ENCODE measurements at places on chromosomes 1 and 21.

DNA sequence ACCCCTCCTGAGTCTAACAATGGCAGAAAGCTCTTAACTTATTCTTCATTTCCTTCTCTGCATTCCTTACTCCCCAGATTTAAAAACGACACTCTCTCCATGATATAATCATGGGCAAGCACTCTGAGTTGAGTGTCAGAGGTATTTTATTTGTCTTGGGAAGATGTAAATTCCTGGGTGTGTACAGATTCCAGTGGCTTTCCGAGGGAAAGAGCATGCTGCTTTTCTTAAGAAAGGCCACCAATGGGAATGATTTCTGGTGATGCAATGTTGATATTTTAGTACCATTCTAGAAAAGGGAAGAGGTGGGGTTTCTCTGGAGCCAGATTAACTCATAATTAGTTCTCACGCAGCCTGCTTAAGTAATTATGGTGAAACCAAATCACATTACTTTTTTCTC is 47.8 kb upstream of the BTG3 start:
- DNase-seq: peak; percentile 36

DNA sequence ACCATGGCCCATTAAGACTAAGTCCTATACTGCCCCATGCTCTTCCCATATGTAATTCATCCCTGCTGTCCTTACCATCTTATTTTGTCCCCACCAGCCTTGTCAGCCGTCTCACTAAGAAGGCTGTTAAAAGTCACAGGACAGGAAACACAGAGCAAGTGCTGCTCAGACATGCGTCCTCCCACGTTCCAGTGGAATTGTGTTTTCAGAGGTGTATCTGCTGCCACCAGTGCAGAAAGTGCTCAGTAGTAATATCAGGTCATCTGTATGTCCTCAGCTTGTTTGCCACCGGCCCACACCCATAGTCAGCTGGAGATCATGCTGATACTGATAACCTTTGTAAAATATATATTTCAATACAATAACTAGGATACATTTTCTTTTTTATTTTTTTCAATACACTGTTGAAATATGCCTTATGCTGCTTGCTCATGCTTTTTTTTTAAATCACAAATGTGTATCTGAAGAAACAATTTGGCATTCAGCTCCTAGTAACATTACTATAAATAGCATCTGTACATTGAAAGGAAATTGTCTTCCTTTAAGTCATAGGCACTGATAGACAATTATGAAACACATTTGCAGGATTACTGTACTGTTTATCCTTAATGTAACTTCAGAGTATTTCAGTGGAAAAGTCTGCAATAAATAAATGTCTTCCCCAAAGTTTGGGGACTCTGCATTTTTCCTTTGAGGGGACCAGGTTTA is 156.9 kb downstream of the EDEM3 start:
- DNase-seq: no peak

DNA sequence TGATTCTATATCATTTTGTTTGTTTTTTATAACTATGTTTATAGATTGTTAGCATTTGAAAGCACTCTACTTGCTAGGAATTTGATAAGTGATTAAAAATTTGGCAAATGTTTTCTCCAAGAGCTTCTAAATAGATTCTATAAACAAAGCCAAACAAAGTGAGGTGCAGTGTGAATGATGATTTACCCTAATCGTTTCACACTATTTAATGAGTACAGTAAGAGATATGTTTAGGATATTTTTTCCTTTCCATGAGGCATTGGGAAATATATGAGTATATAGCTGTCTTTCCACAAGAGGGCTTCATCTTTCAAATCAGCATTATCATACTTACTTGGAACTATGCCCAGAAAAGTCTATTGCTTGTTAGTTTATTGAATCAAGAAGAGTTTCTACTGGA is 277.0 kb upstream of the BRINP3 start:
- peak; percentile 0 for DNase-seq

DNA sequence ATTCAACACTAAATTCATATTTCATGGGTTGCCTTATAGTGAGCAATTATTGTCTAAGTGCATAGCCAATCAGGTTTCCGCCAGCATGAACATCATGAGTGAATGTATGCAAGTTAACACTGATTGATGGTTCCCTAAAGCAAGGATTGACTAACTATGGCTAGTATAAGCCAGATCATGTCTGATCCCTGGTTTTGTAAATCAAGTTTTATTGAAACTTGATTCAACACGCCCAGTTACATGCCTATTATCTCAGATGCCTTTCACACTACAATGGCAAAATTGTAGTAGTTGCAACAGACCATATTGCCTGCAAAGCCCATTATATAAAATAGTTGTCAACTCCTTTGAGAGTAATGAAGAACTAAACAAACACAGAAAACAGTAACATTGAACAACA is 1127.4 kb downstream of the NCAM2 start:
- DNase-seq: no peak

- peak; percentile 13 for DNase-seq
Observed at GRCh38 chr1:119448127-119448511, 33.2 kb downstream of the HSD3B2 start.

DNA sequence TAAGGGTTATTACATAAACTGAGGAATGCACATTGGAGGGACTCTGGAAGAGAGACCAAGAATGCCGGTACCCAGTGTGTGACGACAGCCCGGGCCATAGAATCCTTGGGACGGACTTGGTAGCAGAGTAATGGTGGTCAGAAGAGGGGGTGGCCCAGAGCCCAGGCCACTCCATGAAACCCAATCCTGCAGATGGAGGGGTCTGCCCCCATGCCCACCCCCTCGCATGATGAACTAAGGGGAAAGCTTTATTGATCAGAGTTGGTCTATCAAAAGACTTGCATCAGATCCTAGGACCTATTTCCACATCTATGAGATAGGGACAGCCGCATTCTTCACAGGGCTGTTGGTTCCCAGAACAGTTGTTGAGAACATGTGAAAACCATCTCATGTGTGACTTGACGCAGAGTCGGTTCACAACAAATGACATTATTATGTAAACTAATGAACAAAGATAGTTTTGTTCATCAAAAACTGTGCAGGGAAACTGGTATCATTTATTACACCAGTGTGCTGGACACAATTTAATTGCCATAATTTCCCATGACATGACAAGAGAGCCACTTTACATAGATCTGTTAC is 21.5 kb upstream of the SDC3 start:
- DNase-seq: no peak

DNA sequence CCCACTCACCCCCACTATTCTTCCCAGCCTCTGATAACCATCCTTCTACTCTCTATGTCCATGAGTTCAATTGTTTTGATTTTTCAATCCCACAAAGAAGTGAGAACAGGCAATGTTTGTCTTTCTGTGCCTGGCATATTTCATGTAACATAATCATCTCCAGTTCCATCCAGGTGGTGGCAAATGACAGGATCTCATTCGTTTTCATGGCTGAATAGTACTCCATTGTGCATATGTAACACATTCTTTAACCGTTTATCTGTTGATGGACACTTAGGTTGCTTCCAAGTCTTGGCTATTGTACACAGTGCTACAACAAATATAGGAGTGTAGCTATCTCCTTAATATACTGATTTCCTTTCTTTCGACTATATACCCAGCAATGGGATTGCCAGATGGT is 169.3 kb upstream of the NFIA start:
- no peak for DNase-seq

DNA sequence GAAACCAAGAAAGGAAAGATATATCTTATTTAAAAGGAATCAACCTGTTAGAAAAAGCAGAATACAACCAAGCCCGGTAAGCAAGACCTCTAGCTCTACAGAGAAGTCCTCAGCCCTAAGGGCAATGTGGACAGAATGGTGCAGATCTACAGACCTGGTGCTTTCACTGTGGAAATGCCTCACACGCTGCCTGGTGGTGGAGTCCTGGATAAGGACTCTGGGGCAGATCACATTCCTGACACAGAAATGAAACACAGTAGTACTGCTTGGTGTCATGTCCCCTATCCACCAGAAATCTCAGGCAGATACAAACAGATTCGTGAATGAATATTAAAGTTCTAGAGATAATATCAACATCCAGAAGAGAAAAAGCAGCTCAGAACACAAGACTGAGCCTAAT is 6.8 kb downstream of the CNN3 start:
- no peak for DNase-seq

DNA sequence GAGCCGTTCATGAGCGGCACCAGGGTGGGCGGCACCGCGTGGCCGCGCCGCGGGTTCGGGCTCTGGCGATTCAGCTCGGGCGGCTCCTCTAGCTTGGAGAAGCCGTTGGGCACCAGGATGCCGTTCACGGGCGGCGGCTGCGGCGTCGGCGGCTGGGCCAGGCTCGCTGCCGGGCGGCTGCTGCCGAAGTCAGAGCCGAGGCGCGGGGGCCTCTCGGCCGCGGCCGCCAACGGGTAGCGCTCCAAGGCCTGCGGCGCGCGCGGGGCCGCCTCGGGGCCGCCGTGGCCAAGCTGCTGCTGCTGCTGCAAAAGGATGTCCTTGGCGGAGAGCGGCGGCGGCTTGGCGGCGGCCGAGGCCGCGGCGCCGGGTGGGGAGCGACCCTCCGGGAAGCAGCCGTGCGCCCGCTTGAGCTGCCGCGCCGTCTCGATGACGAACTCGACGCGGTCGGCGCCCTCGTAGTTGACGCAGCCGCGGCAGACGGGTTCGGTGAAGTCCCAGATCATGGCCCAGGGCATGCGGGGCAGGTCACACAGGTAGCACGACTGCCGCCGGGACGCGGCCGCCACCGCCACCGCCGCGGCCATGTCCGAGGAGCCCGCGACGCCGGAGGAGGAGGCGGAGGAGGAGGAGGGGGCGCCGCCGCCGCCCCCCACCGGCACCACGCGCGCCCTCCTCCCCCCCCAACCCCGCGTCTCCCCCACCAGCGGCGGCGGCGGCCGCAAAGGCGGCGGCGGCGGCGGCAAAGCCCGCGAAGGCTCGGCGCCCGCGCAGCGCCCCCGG is 877 bp downstream of the IRF2BP2 start:
- DNase-seq: no peak

DNA sequence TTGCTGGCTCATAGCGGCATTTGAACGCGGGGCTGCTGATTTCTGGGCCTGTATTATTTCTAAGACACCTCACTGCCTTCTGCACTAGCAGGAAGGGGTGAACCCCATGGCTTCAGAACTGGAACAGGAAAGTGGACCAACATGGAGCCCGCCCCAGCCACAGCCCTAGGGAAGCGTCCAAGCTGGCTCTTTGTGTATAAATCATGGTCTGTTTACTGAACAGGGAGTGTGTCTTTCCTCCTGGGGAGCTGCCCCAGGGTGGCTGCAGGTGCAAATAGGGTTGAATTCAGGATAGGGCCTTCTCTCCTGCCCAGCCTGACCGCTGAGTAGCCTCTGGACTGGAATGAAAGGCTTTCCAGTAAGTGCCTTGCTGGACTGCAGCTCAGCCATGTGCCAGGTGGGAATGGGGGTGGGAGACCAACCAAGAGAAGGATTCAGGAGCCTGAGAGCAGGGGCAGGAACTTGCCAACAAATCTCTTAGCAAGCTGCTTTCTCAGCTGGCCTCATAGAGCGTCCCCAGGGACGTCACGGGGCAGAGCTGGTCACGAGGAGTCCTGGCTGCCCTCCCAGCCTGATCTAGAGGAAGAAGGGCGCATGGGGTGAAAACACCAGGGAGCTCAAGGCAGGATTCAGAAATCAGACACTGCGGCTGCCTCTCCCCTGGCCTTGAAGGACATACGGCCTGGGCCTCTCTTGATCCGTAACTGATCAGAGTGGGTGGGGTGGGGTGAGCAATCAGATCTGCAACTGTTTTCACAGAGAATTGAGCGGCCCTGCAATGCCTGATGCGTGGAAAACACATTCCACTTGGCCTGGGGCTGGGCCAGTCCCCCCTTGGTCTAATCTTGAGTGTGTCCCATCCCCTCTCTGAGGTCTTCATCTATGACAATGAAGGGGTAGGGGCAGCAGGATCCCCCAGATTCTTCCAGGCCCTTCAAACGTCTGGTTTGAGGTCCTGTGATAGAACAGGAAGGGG is 56.5 kb upstream of the SELENON start:
- no peak for DNase-seq

- no peak for DNase-seq
Observed at GRCh38 chr1:159791461-159791860, 10.7 kb downstream of the DUSP23 start.

GRCh38 chr1:228884615-228885566 is 149.6 kb downstream of the RHOU start:
- no peak for DNase-seq

- DNase-seq: no peak
Observed at GRCh38 chr1:234593771-234594504, 16.0 kb downstream of the IRF2BP2 start.

DNA sequence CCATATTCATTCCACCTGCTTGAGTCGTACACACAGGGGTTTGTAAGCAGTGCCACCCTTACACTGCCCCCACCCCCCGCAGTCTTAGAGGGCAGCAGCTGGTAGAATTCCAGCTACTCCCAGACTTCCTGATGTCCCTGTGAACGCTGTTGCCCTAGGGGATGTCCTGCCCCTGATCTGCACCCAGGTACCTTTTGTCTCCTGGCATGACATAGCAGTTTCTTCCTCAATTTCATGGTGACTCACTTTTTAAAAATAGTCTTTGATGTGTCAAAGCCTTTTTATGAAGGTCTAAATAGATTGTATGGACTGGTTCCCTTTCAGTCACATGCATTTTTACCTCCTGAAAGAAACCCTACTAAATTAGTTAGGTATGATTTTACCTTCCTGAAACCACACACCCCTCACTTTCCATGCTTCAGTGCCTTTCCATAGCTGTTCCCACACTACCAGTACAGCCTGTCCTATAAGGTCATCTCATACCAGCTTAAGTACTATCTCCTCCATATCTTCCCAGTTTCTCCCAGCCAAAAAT is 76.4 kb downstream of the ST3GAL3 start:
- peak; percentile 94 for DNase-seq

GRCh38 chr1:19651141-19651737 is 7.1 kb downstream of the NBL1 start:
- no peak for DNase-seq

- no peak for DNase-seq
Observed at GRCh38 chr1:197319631-197320030, 51.6 kb downstream of the CRB1 start.

- no peak for DNase-seq
Observed at GRCh38 chr1:100950781-100951180, 54.9 kb downstream of the SLC30A7 start.

- DNase-seq: no peak
Observed at GRCh38 chr1:90277270-90277669, 282.4 kb downstream of the ZNF326 start.

DNA sequence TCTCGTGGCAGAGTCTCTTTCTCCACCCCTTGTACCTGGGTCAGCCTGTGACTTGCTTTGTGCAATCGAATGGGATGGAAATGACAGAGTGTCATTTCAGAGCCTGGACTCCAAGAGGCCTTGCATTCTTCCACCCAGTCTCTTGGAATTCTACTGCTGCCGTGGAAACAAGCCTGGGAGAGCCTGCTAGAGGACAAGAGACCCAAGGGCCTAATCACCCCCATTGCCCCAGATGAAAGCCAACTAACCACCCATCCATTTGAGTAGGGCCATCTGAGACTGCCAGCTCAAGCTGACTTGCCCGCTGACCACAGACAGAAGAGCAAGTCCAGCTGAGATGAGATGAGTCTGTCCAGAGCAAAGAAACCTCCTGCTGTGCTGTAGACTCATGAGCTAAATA is 201.6 kb downstream of the PTPRU start:
- no peak for DNase-seq

DNA sequence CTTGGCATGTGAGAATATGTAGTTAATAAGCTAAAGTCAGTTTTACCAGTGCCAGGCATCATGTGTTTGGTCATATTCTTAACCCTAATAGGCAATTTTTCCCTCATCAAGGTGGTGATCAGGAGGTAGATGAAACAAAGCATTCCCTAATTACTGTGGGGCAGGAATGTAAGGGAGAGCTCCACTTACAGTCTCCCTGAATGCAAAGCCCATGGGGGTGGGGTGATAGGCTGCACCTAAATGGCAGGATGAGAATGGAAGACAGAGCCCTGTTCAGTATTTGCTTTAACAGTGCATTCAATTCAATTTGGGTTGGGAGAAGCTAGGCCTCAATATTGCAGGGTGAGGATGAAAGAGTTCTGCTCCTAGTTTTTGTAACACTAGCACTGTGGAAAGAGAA is 23.4 kb downstream of the ZNF678 start:
- no peak for DNase-seq
